ENCODE measurements at places on chromosomes 7 and 10.

- DNase-seq = no peak
These were observed 324.8 kb upstream of the PHYHIPL start for GRCh38 chr10:58851606-58852005.

DNA sequence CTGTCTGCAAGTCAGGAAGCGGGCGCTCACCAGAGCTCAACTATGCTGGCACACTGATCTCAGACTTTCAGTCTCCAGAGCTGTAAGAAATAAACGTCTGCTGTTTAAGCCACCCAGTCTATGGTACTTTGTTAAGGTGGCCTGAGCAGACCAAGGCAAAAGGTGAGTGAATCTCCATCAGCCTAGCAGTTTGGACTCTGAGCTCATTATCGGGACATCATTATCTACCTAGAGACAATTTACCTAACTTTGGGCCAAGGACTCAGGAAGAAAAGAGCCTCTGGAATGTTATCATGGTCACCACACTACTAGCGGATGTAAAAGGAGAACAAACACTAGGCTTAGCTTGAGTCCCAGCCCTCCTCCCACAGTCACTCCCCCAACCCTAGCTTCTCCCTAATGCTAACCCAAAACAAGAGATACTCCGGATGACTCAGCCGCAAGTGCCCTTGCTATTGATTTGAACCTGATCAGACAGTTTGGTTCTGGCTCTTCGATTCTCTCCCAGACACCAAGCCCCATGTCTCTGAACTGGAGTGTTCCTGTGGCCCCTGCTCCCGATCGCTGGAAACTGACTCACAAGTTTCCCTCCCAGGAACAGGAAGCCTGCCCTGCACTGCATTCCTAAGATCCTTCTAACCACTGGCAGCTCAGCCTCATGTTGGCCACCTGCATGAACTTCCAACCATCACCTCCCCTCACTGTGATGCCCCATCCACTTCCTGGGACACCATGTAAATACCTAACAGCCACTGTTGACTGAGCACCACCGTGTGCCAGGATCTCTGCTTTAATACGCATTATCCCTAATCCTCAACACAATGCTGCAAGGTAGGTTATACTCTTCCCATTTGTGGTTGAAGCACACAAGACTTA lies 34.5 kb downstream of the CREB3L2 start:
- DNase-seq = no peak

DNA sequence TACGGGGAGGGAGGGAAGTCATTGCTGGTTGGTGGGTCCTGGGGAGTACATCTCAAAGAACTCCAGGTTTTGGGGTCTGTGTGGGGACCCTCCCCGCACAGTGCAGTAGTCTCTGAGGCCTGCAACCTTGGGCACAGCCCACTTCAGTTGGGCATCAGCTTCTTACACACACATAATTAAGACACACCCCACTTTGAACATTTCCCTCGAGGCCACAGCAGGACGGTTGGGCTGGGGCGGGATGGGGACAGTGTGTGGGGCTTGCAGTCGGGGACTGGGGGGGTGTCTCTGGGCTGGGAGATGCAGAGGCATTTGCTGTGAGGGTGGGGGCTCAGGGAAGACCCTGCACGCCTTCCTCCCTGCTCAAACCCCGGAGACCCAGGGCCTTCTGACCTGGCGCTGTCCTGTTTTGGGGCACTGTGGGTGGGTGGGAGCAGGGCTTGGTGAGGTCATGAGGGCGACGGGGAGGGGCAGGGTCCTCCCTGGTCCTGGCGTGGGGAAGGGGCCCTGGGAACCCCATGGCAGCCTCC lies 1.3 kb downstream of the LFNG start:
- no peak for DNase-seq

- no peak for DNase-seq
These were observed 190.9 kb downstream of the RPS24 start for GRCh38 chr10:78224602-78225001.

GRCh38 chr7:68244389-68244788 lies 1247.8 kb downstream of the TYW1 start:
- no peak for DNase-seq

DNA sequence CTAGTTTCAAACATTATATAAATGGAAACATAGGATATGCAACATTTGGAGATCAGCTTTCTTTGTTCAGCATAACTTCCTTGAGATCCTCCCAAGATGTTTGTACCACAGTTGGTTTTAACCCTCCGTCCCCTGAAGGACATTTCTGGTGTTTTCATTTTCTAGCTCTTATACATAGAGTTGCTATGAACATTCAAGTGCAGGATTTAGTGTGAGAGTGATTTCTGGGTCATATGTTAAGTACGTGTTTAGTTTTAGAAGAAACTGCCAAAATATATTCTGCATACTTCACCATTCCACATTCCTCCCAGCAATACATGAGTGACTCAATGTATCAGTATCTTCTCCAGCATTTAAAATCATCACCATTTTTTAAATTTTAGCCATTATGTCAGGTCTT lies 588.7 kb upstream of the PFKP start:
- DNase-seq = no peak

GRCh38 chr7:110974441-110974840 lies 116.5 kb upstream of the LRRN3 start:
- no peak for DNase-seq

DNA sequence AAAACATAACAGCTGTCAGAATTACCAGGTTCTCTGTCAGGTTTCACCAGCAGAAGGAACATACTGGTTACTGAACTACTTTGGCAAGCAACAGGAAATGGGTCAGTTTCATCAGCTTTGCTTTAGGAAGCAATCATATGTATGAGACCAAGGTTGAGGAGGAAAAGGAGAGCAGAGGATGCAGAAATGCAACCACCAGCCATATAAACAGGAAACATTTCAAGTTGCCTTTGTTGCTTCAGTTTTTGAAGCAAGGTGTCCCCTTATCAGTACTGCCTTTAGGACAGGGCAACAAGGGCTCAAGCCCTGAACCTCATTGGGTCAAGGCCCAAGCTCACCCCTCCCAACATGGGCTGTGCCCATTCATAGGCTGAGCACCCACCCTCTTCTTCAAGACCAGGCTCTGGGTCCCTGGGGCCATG lies 10.2 kb downstream of the HIPK2 start:
- no peak for DNase-seq

DNA sequence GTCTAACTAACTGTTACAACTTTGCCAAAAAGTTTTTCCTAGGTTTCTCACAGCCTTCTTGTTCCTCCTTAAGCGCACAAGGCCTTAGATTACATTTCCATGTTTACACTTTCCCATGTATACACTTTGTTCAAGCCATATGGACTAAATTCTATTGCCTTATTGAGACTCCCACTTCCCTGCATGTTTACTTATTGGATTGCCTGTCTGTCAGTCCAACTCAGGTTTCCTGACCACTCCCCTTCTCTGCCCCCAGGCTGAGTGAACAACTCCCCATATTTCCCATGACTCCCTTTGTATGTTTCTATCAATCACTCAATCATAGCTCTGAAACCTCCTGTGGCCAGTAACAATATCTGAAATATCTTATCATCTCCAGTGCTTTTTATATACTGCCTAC lies 43.0 kb downstream of the SLC25A40 start:
- DNase-seq = no peak

GRCh38 chr10:99685597-99685967 lies 26.3 kb downstream of the ENTPD7 start:
- no peak for DNase-seq

All from stimulated activated CD4-positive, alpha-beta T cell treated with anti-CD3 and anti-CD28 coated beads, Interleukin-15, amount 100 ng/mL, for 1 hour (primary cell).